ENCODE measurements at places on chromosomes 13 and 19.

DNA sequence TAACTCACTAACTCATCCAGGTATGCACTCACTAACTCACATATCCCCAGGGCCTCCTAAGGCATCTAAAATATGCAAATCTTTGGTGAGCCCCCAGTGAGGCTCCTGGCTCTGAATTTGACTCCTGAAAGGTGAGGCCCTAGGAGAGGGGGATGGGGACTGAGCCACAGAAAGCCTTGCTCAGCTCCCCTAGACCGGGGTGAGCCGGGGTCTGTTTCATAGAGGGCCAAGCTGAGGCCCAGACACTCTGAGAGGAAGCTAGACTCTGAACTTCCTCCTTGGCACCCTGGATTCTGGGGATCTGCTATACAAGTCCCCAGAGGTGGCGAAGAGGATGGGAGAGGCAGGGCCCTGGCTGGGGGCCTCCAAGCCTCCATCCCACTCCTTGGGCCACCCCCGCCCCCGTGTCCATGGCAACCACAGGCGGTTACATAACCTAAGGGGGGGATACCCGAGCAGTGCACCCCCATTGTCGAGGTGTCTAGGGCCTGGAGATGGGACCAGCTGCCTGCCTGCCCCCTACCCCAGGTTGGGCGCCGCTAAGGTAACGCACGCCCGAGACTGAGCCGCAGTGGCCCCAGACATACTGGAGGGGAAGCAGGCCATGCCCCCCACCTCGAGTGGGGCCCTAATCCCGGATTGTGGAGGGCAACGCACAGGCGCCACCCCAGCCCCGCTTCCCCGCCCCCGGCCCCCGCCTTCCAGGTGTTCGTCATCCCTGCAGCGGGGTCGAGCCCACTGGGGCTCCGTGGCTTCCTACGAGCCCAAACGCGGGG, 646 bp downstream of the ABHD8 start:
- DNase-seq, result no peak

- no peak for DNase-seq
Measured at GRCh38 chr19:53907193-53907581, 1.9 kb upstream of the CACNG7 start.

GRCh38 chr19:54366811-54367210, 2.1 kb upstream of the LAIR1 start:
- no peak for DNase-seq

DNA sequence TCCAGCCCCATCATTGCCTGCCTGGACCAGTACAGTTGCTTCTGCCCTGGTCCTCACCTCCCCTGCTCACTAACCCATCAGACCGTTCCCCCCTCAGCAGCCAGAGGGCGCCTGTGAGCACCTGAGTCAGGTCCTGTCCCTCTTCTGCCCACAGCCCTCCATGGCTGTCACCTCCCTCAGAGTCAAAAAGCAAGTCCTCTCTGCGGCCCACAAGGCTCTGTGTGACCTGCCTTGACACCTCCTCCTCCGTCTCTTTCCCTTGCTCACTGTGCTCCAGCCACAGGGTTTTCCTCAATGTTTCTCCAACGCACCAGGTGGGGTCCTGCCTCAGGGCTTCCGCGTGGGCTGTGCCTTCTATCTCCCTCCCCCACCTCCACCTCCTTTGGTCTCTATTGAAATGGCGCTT, 29.4 kb upstream of the PTPRS start:
- peak; percentile 48 for DNase-seq

- DNase-seq, result no peak
Measured at GRCh38 chr13:87872813-87873212, 201.6 kb downstream of the SLITRK5 start.

DNA sequence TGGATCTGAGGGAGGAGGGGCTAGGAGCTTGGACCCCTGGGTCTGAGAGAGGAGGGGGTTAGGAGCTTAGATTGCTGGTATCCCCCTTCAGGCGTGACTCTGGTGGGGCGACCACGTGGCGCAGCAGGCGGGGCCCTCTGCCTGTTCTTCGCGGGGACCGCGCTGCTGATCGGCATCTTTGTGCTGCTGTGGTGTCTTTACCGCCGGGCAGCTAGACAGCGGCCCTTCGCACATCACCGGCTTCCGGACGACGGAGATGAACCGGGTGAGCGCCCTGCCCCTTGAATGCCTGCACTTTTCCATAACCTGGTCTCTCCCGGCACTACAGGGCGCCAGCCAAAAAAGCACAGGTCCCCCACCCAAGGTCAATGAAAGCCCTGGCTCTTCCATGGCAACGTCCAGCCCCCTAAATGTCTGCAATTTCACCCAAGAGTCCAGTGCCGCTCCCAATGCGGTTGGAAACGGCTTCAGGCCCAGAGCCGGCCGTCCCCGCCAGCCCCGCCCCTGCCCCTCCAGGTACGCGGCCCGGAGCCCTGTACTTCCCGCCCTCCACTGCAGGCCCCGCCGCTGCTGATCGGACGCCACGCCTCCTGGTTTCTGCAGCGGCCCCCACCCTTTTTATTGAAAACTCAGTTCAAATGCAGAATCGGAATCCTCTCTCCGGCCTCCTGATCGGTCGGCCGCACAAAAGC, 2.8 kb downstream of the GFY start:
- DNase-seq, result peak; percentile 35

DNA sequence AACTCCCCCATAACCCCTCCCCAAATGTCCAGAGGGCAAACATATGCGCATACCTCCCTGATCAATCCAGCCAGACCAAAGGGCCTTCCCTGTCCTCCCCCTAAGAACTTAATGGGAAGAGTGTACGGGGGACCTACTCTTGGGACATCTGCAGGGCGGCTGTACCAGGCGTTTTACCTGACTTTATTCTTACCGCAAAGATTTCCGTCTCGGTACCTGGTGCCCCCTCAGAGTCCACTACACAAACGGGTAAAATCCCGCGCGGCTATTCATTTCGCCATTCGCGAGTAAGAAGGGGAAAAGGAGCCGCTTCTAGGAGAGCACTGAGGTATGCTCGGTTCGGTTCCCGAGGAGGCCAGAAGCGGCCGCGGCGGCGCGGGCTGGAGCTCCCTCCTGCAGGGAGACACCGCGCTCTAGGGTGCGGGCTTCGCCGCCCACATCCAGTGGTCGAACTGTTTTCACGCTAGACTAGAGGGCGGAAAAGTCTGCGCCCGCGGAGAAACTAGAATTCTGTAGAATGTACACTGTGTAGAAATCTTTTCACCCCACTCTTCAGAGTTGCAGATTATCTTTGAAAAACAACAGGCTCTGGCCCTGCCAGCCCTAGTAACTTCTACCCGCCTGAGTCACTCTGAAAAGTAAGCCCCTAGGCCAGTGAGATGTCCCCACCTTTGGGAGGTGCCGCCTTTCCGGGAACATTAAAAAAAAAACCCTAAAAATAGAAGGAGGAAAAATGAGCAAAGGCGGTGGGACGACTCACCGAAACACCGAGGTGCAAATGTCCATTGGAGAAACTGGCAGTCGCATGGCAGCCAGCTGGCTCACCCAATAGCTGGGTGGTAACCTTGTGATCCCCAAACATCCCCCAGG, 3.8 kb upstream of the TSHZ3 start:
- DNase-seq, result no peak

GRCh38 chr13:86945584-86945983, 725.6 kb upstream of the SLITRK5 start:
- no peak for DNase-seq

DNA sequence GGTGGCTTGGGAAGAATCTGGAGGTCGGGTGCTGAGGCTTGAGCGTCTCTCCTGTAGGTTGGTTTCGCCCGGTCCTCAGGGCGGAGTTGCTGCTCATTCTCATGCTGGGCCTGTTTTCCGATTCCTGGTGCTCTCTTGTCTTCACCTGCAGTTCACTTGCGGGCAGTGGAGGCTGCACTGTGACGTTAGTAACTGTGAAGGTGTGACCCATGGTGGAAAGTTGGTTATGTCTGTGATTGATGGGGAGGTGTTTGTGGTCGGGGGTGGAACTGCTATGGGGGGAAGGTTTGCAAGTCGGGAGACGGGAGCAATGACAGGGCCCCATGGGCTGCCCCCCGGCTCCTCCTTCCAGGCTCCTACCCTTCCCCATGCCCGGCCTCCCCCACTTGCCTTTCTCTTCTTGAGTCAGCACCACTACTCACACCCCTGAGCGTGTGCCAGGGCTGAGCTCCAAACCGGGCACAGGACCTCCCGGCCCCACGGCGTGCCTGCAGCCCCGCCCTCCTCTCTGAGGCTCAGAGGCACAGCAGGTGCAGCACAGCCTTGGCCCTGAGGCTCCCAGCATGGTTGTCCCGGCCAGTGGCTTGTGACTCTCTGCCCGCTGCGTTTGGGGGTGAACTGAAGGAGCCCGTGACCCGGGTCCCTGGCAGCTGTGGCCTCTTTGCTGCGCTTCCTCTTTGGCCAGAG, 79.1 kb downstream of the ATP11A start:
- peak; percentile 4 for DNase-seq

- no peak for DNase-seq
Measured at GRCh38 chr13:110702591-110703526, 3.1 kb downstream of the CARS2 start.

GRCh38 chr19:33789344-33789743, 7.3 kb upstream of the KCTD15 start:
- no peak for DNase-seq

DNA sequence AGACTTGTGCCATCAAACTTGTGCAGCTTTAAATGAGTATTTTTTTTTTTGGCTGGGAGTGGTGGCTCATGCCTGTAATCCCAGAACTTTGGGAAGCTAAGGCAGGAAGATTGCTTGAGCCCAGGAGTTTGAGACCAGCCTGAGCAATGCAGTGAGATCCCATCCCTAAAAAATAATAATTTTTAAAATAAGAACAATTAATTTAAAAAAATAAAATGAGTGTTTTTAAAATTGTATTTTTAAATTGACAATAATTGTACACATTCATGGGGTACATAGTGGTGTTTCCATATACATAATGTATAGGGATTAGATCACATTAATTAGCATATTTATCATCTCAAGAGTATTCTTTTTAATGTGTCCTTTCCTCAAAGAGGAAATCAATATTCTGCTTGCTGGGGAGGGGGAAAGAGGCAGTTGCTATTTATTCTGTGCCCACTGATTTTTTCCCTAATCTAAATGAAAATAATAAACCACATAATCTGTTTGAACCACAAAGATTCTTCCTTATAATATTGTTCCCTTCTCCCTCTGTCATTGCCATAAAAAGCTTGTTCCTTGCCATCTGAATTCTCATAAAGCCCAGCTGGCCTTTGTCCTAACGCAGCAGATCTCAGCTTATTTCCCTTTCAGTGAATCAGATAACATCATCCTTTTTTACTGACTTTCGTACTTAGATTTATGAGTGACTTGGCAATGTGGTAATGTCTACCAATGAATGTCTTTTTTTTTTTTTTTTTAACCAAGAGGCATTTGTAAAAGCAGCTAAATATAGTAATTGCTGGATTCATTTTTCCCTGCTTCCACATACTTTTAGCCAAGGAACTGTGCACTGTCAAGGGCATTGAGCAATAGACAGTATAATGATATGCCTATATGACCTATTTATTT, 81.8 kb upstream of the RUBCNL start:
- no peak for DNase-seq

GRCh38 chr13:75493156-75493555, 11.2 kb upstream of the TBC1D4 start:
- no peak for DNase-seq

- no peak for DNase-seq
Measured at GRCh38 chr13:57787058-57787791, 155.7 kb downstream of the PCDH17 start.

GRCh38 chr13:114065926-114066774, 66.3 kb downstream of the RASA3 start:
- DNase-seq, result peak; percentile 26

- DNase-seq, result peak; percentile 51
Measured at GRCh38 chr13:114118086-114118485, 14.3 kb downstream of the RASA3 start.

- DNase-seq, result no peak
Measured at GRCh38 chr13:114073881-114074612, 58.4 kb downstream of the RASA3 start.

GRCh38 chr13:50128428-50128931, 113.2 kb downstream of the KCNRG start:
- peak; percentile 52 for DNase-seq

DNA sequence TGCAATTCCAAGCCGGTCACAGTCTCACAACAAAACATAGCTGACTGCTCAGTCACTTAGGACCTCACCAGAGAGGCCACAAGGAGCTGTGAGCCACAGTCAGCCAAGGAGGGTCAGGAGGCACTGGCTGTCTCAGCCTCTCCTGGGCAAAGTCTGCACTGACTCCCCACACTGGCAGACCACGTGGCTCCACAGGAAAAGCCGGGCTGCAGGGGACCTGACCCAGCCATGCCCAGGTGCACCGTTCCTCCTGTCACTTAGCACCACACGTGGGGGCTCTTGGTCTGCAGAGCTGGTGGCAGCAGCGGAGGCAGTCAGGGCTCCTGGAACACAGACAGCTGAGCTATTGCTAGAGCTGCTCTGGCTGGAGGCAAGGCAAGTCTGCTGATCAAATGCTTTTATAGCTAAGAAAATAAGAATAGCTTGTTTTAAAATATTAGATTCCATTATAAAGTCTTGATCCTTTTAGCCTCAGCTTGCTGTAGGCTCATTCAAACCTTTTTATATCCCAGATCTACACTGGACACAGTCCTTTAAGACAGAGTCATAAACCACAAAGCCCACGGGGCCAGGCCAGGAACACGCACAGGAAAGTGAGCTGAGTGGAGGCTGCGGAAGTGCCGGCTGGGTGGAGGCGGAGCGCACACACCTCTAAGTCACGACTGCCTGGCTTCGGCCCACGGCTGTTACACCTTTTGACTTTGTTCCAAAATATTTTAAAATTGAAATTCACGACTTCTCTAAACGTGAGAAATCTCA, 744.1 kb downstream of the UQCRFS1 start:
- no peak for DNase-seq

DNA sequence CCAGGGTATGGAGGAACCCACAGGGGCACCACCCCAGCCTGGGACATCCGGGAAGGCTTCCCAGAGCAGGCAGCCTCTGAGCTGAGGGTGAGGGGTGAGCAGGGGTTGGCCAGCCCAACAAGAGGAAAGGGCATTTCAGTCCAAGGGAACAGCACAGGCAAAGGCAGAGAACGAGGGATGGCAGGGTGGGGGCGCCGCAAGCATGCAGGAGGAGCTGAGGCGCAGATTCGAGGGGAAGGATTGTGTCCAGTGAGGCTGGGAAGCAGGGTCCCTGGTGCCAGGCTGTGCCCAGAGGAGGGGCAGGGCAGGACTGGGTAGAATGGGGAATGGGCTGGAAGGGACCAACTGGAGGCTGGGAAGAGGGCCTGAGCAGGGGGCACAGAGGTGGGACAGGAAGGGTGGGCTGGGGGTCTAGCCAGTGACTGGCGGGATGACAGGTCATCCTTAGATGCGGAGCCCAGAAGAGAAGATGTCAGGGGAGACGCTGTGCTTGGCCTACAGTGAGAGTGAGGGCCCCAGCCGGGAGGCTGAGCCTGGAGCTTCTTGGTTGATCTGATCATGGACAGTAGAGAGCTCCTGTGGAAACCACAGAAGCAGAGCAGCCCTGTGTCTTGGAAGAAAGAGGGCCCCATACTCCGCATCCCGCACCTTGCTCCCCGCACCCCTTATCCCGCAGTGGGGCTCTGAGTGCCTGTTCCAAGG, 13.6 kb downstream of the EMP3 start:
- no peak for DNase-seq

GRCh38 chr13:40981361-40981760, 37.8 kb downstream of the ELF1 start:
- DNase-seq, result no peak

GRCh38 chr19:28862238-28862637, 350.7 kb downstream of the UQCRFS1 start:
- DNase-seq, result no peak
